ENCODE measurements at places on chromosomes 2 and 18.

- no peak for DNase-seq
Measured at GRCh38 chr2:27241761-27242613, 20.9 kb downstream of the SLC30A3 start.

DNA sequence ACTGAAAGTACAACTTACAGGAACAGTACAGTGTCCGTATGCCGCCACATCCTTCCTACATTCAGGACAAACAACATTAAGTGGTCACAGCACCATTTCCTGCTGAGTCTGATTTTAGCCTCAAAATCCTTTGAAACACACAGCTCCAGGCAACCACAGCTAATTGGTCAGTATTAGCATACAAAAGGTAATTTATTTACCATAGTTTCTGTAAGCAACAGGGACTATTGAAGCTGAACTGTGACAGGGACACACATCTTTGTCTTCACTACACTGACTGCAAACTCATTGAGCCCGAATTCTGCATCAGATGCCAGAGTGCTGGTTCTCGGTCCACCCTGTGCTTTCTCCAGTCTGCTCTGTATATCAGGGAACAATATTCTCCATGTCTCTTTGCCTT lies 151.8 kb downstream of the ST6GAL2 start:
- no peak for DNase-seq

GRCh38 chr2:187117483-187117882 lies 268.5 kb upstream of the ZSWIM2 start:
- DNase-seq, result no peak

DNA sequence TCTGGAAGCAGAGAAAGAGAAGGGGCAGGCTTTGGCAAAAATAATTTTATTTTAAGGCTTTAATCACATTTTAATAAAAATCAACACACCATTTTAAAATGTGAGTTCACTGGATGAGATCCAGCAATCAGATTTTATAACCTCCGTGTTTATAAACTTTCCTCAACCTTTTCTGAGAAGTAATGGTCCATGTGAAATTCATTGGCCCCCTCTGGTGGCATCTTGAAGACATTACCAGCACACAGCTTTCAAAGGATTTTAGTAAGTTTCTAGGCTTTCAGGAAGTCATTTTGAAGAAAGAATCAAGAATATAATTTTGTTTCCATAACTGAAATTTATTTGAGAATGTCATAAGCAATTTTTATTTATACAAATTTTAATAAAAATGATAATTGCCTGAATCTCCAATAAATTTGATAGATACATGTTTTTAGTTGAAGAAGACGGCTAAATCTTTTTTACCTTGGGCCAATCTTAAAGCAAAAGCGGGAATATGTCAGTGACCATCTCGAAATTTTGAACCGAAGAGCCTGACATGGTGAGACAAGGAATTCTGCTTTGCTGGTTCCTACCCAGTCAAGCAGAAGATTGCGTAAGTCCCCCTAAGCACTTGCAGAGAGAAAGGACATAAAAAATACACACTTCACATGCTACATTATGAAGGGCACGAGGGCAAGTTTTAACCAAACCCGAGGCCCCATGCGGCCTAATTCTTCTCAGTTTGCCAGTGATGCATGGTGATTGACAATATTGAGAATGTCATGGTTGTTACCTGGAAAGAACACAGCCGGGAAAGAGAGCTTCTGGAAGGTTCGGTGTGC lies 128.4 kb upstream of the CBLN2 start:
- DNase-seq, result no peak

- no peak for DNase-seq
Measured at GRCh38 chr2:219907011-219907365, 279.6 kb downstream of the SLC4A3 start.
